ENCODE measurements at places on chromosomes 2 and 18.

DNA sequence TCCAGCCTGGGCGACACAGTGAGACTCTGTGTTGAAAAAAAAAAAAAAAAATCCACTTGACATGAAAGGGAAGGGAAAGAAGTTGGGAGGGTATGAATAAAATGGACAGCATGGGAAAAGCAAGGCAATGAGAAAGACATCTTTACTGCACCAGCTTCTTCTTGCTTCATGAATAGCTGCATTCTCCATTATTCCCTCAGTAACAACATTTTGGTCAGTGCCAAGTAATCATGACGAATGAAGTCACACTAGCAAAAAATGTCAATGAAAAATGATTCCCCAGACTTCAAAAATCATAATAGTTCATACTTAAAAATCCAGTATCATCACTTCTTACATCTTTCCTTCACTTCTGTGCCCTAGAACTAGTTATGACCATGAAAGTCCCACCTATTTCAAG is 30.4 kb downstream of the ADAM17 start:
- peak; percentile 63 for DNase-seq

DNA sequence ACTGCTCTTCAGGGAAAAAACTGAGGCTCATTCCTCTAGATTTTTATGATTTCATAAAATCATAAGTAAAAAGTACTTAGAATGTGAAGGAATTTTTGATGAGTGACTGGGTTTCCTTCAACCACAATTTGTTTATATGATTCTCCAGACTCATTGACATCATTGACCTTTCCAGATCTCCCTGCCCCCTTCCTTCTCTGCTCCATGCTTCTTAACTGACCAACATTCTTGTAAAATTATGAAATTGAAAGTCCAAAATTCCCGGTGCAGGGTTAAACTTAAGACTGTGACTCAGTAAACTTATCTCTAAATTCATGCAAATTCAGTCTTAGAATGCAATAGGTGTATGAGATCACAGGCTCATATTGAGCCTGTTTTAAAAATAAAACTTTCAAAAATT is 648.9 kb downstream of the TDRD15 start:
- no peak for DNase-seq

- DNase-seq: no peak
These were observed 1.0 kb downstream of the PLEK start for GRCh38 chr2:68366083-68366560.

DNA sequence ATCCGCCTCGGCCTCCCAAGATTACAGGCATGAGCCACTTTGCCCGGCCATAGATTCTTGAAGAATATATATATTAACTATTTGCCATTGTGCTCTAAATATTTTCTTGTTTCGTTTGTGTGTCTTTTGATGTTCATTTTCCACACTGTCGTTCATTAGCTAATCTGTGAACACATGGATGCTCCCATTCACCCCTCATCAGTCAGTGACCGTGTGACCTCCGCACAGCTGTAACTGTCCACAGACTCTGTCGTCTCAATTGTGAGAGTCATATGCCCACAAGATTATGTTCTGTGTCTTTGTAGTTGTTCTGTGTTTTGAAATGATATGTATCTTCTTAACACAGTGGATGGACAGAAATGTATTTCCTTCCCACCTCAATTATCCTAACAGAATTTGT is 29.6 kb downstream of the RAMP1 start:
- DNase-seq: no peak

GRCh38 chr18:41266204-41266603 is 688.8 kb upstream of the PIK3C3 start:
- DNase-seq: no peak

- DNase-seq: no peak
These were observed 4.5 kb upstream of the CTIF start for GRCh38 chr18:48534364-48534763.

DNA sequence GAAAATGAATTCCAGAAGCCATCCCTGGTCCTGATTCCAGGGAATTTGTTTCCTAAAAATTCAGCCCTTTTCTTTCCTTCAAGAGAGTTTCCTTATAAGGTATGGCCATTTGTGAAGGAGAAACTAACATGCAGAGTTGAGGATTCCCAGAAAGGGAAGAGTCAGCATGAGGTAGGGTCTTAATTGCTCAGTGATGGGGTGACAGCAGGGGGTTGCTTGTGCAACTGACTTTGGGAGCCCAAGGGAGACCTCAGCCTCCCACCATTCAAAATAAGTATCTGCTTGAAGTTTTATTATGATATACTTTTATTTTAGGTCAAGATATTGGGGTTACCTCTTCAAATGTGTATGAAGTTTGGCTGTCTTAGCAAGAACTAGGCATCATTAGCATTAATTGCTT is 74.9 kb upstream of the CELF4 start:
- DNase-seq: no peak

- no peak for DNase-seq
These were observed 118.7 kb downstream of the VAPA start for GRCh38 chr18:10032331-10033015.

GRCh38 chr18:62144338-62144737 is 42.5 kb downstream of the PIGN start:
- no peak for DNase-seq

GRCh38 chr2:20424300-20425290 is 22.3 kb upstream of the RHOB start:
- DNase-seq: peak; percentile 25

GRCh38 chr18:10528439-10528838 is 2.6 kb downstream of the NAPG start:
- no peak for DNase-seq

DNA sequence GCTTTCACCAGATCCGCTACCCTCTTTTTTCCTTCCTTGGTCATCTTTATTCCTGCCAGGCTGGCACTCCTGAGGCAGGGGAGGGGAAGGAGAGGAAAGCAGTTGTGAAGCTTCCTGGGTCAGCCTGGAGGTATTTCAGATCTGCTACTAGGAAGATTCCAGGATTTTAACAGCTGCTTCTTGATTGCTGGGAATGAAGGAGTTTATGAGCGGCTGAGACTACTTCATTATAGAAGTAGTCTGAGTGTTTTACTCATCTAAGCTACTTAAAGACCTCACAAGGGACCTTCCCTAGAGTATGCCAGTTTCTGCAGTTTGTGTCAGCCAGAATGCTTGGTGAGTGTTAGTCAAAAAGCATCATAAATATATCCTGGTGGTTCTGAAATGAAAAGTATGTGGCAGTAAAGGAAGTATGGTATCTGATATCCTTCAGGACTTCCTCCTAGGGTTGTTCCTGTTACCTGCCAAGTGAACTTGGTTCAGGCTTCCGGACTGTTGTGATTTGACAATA is 1.9 kb downstream of the TANC1 start:
- DNase-seq: no peak

DNA sequence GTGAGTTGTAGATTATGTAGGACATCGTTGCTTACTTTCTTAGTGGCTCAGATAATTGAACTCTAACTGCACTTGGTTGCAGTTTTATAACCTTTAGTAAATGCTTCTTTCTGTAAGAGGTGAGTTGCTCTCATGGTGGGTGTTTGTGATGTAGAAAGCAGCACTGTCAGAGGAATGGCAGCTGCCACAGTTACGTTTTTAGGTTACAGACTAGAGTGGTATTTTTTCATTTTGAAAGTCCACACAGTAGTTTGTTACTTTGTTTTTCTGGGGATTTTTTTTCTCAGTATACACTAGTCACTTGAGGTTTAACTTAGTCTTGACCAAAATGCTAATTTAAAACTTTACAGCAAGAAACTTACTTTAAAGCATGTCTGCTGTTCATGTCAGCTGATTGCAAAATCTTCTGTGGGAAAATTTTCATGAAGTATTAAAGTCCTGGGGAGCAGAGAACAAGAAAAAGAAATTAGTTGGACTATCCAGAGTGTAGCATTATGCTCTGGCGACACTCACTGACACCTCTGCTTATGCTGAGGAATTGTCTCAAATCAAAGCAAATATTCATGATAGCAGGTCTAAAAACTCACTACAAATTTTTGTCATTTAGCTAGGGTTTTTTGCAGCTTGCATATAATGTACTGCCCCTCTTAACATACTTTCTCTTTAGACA is 14.8 kb downstream of the AFTPH start:
- no peak for DNase-seq

DNA sequence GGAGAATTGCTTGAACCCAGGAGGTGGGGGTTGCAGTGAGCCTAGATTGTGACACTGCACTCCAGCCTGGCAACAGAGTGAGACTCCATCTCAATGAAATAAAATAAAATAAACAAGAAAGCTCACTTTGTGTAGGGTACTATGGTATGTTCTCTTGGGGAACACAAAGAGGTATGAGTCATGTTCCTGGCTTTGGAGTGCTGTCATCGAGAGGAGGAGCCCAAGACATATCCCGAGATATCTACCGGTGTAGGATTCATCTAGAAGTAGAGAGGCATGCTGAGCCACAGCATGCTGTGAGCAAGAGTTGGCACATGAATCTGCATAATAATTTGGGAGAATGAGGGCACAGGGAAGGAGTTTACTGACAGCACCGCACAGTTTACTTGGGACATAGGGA is 244.9 kb upstream of the EPHA4 start:
- no peak for DNase-seq

DNA sequence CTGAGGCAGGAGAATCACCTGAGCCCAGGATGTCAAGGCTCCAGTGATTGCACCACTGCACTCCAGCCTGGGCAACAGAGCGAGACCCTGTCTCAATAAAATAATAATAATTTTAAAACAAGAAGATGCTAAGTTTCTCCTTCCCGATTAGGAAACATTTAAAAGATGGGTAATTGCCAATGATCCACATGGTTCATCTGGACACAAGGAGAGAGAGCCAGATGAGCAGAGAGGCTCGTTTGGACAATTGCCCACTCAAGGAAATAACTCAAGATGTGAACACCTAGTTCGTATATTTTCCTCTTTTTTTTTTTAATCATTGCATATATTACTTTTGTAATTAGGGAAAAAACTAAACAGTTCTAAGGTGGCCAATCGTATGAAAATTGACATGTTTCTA is 3.6 kb upstream of the ACTG2 start:
- no peak for DNase-seq

DNA sequence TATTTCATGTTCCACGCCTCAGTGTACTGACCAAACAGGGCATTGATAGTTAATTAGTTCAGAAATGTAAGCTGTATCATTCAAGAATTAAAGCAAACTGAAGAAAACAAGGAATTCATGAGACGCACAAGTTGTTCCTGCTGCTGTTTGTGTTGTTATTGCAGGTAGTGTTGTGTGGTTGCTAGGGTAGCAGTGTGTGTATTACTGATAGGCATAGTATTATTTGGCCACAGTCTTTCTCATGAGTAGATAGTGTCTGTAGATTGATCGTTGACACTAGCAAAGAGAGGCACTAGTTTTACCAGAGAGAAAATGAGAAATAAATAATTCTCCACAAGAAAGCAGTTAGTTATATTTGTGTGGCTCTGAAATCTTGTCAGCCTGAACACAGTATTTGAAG is 548.6 kb downstream of the LRP1B start:
- no peak for DNase-seq

GRCh38 chr18:33749834-33750233 is 171.8 kb downstream of the ASXL3 start:
- DNase-seq: no peak

DNA sequence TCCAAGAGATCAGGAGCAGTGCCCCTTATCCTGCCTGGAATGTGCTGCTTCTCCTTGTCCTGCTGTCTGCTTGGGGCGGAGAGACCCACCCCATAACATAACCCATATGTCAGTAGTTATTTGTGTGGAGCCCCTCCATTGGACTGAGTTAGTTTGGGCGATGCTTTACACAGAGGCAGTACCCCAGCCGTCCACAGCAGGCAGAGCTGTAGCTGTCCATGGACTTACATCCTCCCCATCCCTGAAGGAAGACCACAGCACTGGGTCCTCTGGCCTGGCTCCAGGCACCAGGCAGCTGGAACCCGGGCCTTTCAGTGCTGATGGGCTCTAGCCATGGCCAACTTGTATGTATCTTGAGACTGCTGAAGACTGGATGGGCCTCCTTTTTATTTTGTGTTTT is 20.3 kb downstream of the GKN2 start:
- no peak for DNase-seq

GRCh38 chr2:105786231-105787230 is 41.8 kb downstream of the NCK2 start:
- DNase-seq: no peak

DNA sequence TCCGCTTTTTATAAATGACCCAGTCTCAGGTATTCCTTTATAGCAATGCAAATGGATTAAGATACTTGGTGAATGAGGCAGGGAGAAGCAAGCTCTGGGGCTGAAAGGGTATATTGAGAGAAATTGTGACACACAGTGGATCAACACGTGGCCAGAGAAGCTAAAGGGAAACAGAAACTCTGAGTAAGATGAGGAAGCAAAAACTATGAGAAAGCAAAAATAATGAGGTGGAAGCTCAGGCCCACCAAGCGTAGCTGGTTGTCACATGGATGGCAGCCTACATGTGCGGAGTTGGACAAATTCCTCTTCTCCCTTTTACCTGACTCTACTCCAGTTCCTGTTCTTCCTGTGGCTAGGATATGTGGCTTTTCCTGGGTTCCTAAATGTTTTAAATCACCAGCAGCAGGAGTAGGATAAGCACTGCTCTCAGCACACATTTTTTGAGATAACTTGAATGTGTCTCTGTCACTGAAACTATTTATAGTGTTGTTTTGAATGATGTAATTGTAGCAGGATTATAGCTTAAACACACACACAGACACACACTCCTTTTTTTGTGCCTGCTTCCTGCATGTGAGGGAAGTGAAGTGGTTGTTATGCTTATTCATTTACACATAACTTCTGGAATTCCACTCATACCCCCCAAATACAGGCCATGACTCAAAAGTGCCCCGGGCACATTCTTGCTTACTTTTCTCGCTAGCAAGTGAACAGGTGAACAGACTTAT is 30.1 kb upstream of the EPC2 start:
- DNase-seq: peak; percentile 32

DNA sequence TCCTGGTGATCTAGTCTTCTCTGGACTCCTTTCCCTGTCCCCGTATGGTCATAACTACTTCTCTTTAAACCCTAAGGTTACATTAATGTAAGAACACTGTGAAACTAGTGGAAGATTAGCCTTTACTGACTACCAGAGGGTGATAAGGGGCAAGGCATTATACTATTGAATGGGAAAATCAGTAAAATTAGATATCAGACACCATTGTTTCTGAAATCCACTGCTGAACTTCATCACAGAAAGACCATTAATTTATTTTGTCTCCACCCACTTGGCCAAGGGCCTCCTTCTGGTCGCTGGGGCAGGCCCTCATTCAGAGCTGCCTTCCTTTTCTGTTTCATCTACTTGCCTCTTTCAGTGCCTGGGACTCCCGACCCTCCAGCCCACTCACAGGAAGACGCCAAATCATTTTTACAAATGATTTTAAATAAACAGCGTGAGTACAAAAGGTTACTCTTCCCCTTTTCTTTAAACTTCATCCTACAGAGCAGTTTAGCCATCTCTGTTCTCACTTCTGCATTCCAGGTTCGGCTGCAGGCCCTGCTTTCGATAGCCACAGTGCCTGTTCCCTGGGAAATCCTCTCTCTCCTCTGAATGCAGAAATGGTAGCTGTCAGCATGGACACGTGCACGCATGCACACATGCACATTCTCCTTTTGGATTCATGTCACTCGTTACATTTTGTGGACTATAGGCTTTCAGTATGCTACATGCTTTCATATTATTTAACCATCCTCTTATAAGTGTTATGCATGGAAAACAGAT is 70.3 kb upstream of the DOCK10 start:
- no peak for DNase-seq

- DNase-seq: no peak
These were observed 82.5 kb downstream of the LIMS1 start for GRCh38 chr2:108616751-108617161.
